ENCODE measurements at places on chromosomes 6 and 20.

- no peaks in the 10 kb centered on the region for H3K36me3 ChIP-seq
- H3K27me3 ChIP-seq: no peaks in the 10 kb centered on the region
- peaks cover 15% of the 10 kb centered on the region for H3K4me1 ChIP-seq
Observed at GRCh38 chr6:101956961-101957360, 563.5 kb downstream of the GRIK2 start.

DNA sequence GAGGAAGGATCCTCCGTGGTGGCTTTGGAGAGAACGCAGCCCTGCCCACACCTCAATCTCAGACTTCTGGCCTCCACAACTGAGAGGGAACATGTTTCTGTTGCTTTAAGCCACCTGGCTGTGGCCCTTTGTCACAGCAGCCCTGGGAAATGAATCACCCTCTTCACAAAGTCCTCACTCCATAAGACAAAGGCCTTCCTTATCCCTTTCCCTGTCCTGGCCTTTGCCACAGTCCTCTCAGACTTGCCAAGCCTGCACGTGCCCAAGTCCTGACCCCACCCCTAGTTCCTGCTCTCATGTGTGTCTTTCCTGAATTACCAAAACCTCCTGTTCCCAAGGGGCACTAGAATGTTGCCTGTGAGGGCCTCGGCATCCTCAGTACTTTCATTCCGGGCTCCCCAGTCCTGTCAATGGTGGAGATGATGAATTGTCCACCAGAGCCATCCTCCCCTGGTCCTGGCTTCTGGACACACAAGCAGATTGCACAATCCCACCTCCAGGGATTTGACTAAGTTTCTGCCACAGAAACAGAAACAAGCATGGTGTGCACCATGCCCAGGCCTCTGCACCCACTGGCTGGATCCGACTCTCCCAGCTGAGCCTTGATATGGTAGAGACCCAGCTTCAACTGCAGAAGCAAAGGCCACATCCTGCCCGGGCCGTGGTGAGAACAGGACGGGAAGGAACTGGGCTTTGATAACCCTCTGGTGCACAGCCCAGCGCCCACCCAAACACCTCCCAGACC lies 232.6 kb upstream of the PDE10A start:
- no peak overlapping the region for H3K27ac ChIP-seq
- H3K4me1 ChIP-seq: no peaks in the 10 kb centered on the region
- no peak for DNase-seq
- no peaks in the 10 kb centered on the region for H3K27me3 ChIP-seq
- H3K4me3 ChIP-seq: no peak overlapping the region
- no peaks in the 10 kb centered on the region for H3K36me3 ChIP-seq

DNA sequence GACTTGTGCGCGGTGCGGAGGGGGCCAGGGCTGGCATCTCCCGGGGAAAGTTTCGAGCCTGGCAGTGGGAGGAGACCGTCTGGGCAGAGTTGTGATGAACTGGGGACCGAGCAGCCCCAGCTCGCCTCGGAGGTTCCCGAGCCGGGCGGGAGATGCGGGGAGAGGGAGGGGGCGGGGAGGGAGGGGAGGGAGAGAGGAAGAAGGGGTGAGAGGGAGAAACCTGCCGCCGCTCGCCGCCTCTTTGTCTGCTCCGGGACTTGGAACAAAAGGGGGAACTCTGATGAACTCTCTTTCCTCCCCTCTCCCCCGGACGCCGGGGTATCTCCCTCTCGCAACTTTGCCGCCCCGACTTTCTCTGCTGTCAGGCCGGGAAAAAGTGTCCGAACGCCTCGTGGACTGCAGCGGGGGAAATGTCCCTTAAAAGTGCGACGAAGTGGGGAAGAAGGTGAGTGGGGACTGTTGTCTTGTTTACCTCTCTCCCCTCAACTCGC lies 72.7 kb downstream of the SOX4 start:
- H3K36me3 ChIP-seq: peaks cover 4% of the 10 kb centered on the region
- H3K4me1 ChIP-seq: peaks cover 28% of the 10 kb centered on the region
- peak overlapping the region; percentile 80 for H3K4me3 ChIP-seq
- DNase-seq: no peak

GRCh38 chr20:56676001-56676400 lies 46.9 kb downstream of the TFAP2C start:
- H3K4me3 ChIP-seq: no peak overlapping the region
- H3K27me3 ChIP-seq: peaks cover 13% of the 10 kb centered on the region
- DNase-seq: no peak
- no peaks in the 10 kb centered on the region for H3K36me3 ChIP-seq
- H3K27ac ChIP-seq: no peak overlapping the region

GRCh38 chr20:50245498-50246366 lies 55.1 kb downstream of the CEBPB start:
- peak overlapping the region; percentile 47 for H3K4me3 ChIP-seq
- H3K27me3 ChIP-seq: peaks cover 3% of the 10 kb centered on the region
- peaks cover 64% of the 10 kb centered on the region for H3K4me1 ChIP-seq
- H3K27ac ChIP-seq: peak overlapping the region; percentile 86
- DNase-seq: peak; percentile 85

DNA sequence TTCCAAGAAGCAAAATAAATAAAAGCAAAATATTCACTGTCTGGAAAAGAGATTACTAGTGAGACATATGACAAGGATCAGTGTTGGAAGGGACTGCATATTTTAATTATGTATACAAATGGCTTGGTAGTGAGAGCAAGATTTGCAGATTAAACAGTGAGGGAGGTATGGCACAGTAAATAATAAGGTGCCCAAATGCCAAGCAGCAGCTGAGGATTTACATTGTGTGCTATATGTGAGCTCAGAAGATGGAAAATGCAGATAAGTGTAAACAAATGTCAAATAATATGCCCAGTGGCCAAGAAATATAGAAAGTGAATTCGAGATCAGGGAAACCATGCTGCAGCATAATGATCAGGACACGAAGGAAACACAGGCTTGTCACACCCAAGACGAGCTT lies 173.8 kb upstream of the NRSN1 start:
- no peak overlapping the region for H3K4me3 ChIP-seq
- H3K36me3 ChIP-seq: no peaks in the 10 kb centered on the region
- no peaks in the 10 kb centered on the region for H3K27me3 ChIP-seq
- H3K4me1 ChIP-seq: no peaks in the 10 kb centered on the region

DNA sequence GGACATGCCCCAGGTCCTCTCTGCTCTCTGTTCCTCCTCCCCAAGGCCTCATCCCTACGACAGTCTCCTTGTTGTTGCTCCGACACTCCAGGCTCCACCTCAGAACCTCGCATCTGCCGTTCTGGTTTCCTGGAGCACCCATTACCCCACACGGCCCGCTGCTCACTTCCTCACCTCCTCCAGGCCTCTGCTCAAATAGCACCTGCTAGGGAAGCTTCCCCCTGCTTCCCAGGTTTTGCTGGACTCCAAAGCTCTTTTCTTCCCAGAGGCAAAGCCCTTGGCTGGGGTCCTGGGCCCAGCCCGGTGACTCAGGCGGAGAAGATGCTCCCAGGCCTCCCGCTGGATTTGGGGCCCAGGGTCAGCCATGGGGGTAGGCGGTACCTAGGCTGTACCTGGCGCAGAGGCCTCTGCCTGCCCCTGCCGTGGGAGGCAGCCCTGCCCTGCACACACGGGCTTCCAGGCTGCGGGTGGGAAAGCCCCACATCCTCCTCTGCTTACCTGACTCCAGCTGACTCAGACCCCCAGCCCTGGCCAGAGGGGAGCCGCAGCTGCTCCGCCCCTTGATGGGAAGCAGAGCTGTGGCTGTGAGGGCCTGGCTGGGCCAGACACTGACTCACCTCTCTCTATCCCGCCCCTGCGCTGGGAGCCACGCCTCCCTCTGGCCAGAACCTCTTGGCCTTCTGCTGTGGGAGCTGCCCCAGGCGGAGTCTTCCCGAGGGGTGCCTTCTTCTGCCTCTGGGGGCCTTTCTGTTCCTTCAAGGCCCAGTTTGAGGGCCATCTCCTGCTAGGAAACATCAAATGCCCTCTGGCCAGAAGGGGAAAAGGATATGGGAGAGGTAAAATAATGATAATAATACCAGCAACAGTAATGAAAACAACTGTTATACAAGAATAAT lies 130.5 kb downstream of the CEBPB start:
- H3K27me3 ChIP-seq: peaks cover 4% of the 10 kb centered on the region
- peak overlapping the region; percentile 84 for H3K27ac ChIP-seq
- no peaks in the 10 kb centered on the region for H3K36me3 ChIP-seq
- H3K4me3 ChIP-seq: peak overlapping the region; percentile 81

GRCh38 chr6:152874846-152875568 lies 107.8 kb downstream of the FBXO5 start:
- no peak overlapping the region for H3K4me3 ChIP-seq
- H3K4me1 ChIP-seq: peaks cover 6% of the 10 kb centered on the region
- H3K27ac ChIP-seq: no peak overlapping the region
- no peak for DNase-seq
- no peaks in the 10 kb centered on the region for H3K36me3 ChIP-seq

DNA sequence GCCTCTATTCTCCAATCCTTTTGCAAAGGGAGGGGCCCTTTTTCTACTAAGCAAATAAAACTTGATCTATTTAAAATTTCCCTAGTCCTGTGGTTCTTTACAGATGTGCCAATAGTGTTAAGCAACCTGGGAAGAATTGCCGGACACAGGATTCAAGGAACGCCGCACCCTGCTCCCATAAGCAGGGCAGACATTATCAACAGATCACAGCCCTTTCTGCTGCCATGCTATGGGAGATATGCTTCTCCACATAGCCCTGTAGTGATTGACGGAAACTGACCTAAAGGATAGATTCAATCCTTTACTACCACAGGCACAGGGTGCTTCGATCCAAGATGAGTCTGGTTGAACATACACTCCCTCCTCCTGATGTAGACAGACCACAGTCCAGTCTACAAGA lies 118.4 kb upstream of the TRAF3IP2 start:
- H3K4me3 ChIP-seq: no peak overlapping the region
- peaks cover 44% of the 10 kb centered on the region for H3K4me1 ChIP-seq
- no peak overlapping the region for H3K27ac ChIP-seq
- H3K27me3 ChIP-seq: no peaks in the 10 kb centered on the region
- no peak for DNase-seq

DNA sequence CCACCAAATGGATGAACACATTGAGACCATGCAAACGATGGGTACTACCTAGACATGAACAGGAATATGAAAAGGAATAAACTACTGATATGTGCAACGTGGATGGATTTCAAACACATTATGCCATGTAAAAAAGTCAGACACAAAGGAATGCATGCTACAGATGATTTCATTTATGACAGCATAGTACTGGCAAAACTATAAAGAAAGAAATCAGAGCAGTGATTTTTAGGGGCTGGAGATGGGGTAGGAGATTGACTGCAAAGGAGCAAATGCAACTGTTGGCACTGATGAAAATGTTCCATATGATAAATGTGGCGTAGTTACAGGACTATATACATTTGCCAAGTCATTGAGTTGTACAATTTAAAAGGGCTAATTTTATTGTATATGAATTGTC lies 13.4 kb upstream of the COL12A1 start:
- no peak for DNase-seq
- H3K27me3 ChIP-seq: no peaks in the 10 kb centered on the region
- no peak overlapping the region for H3K27ac ChIP-seq
- H3K4me1 ChIP-seq: peaks cover 48% of the 10 kb centered on the region
- H3K36me3 ChIP-seq: no peaks in the 10 kb centered on the region
- no peak overlapping the region for H3K4me3 ChIP-seq

DNA sequence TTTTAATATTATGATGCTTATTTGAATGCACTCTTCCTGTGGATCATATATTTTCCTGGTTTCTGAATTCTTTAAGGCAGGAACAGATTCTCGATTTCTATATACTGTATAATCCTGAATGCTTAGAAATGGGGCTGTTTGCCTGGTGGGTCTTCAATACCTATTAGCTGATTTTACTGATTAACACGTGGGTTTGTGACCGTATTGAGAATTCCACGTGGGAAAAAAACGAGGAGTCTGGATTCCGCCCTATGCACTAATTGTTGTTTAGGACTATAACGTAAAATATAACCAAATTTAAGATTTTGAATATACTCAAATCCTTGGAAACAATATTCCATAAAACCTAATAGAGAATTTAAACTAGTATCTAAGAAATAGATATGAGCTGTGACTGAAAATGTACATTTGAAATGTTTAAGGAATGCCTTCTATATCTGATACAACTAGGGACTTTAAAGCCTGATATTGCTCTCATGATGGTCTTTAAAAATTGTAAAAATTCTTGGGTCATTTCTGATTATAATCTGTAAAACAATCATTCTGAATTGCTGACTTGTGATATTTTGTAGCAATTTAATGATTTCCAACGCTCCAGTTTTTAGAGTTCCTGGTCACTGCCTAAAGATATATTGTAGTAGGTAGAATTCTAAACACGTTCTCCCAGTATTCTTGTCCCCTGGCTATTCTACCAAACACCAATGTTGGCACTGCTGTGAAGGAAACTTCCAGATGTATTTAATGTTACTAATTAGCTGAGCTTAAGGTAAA lies 93.6 kb upstream of the NOX3 start:
- no peaks in the 10 kb centered on the region for H3K4me1 ChIP-seq
- no peaks in the 10 kb centered on the region for H3K36me3 ChIP-seq
- no peaks in the 10 kb centered on the region for H3K27me3 ChIP-seq
- H3K4me3 ChIP-seq: no peak overlapping the region

GRCh38 chr6:82712826-82713225 lies 349.2 kb downstream of the TPBG start:
- 0 out of 2 replicates have a peak, but pooled peaks cover 4% of the 10 kb centered on the region for H3K36me3 ChIP-seq
- peaks cover 17% of the 10 kb centered on the region for H3K4me1 ChIP-seq
- H3K27me3 ChIP-seq: peaks cover 8% of the 10 kb centered on the region
- H3K27ac ChIP-seq: no peak overlapping the region
- no peak for DNase-seq

DNA sequence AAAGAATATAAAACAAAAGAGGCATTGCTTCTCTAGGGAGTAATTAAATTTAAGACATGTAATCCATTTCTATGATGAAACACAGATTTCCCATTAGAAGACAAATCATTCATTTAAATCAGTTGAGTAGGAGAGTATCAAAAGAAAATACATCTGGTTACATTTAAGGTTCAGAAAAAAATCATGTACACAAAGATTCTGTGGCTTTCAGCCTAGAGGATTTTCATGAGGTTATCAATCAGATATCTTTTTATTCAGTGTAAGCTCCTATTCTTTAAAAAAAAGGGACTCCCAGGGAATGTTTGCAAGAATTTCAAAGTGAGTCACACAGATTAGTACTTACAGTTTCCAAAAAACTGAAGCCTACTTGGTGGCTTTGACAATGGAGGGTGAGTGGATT lies 24.9 kb downstream of the COL21A1 start:
- H3K36me3 ChIP-seq: no peaks in the 10 kb centered on the region
- no peak overlapping the region for H3K4me3 ChIP-seq
- H3K27me3 ChIP-seq: 0 out of 2 replicates have a peak, but pooled peaks cover 2% of the 10 kb centered on the region
- no peak overlapping the region for H3K27ac ChIP-seq

DNA sequence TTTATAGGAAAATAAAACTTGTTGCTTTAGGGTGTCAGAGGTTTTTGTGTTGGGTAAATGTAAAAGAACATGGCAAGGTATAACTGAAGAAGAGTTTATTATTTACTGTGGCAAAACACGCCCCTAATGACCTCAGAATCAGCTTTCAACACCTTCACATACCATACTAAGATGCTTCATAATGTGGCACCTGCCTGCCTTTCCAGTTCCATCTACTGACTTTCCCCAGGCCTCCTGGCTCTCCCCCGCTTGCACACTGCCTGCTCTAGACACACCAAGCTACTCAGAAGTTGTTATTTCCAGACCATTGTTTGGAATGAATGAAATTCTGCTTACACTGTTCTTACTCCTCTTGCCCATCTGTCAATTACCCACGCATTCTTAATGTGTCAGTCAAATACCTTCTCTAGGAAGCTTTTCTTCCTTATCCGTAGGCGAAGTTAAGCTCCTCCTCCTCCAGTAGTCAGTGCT lies 1.8 kb downstream of the TIAM2 start:
- peaks cover 23% of the 10 kb centered on the region for H3K4me1 ChIP-seq
- no peak overlapping the region for H3K27ac ChIP-seq
- H3K4me3 ChIP-seq: peak overlapping the region; percentile 86
- no peak for DNase-seq
- no peaks in the 10 kb centered on the region for H3K27me3 ChIP-seq

GRCh38 chr6:116533233-116533957 lies 12.1 kb downstream of the TRAPPC3L start:
- H3K27ac ChIP-seq: peak overlapping the region; percentile 15
- H3K27me3 ChIP-seq: no peaks in the 10 kb centered on the region
- H3K4me3 ChIP-seq: no peak overlapping the region
- DNase-seq: no peak
- peaks cover 73% of the 10 kb centered on the region for H3K4me1 ChIP-seq
- H3K36me3 ChIP-seq: no peaks in the 10 kb centered on the region

Data from HFFc6 (cell line).